ENCODE measurements at places on chromosomes 7 and 10. TPM values are rescaled to one million over a fixed set of nuclear protein-coding genes. Genes with fewer than 3 reads are reported as not detected.

The GPRIN2 gene
- total RNA-seq, result 9.2 TPM

The OR2A5 gene
- not detected for total RNA-seq

The TMEM176A gene
- total RNA-seq, result 18.9 TPM

The ADCY1 gene
- 5.8 TPM for total RNA-seq

The PLXNA4 gene
- 0.14 TPM for total RNA-seq

The MALRD1 gene
- 0.08 TPM for total RNA-seq

The LGI1 gene
- not detected for total RNA-seq

The DEPP1 gene
- total RNA-seq, result 19.8 TPM

The LRRN3 gene
- total RNA-seq, result 0.38 TPM

DNA sequence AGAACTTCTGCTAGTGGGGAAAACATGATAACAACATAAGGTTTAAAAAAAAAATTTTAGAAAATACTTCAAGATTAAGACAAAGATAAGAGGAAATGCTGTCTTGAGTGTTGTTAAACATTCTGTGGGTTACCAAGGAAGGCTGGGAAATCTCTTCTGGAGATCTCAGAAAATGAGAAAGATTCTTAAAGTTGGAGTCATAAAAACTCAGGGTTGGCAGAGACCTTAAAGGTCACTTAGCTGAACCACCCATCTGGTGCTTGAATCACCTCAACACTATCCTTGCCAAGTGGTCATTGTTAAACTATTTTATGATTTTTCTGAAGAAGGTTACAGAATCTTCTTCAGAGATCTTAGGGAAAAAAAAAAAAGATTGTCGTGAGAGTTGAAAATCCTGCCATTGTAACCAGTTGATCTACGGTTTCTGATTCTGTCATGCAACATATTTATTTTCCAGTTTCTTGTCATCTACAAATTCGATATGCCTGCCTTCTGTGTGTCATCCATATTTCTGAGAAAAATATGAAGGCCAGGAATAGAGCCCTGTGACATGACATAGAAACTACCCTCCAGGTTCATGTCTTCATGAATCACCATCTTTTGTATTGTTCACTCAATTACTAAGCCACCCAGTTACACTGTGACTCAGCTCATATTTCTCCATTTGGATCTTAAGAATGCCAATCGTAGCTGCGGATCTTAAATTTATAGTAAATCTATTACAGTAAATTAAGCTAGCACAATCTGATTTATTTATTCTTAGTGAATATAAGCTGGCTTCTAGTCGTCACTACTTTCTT, 179.2 kb downstream of the ST7 start:
- DNase-seq, result peak; percentile 76

DNA sequence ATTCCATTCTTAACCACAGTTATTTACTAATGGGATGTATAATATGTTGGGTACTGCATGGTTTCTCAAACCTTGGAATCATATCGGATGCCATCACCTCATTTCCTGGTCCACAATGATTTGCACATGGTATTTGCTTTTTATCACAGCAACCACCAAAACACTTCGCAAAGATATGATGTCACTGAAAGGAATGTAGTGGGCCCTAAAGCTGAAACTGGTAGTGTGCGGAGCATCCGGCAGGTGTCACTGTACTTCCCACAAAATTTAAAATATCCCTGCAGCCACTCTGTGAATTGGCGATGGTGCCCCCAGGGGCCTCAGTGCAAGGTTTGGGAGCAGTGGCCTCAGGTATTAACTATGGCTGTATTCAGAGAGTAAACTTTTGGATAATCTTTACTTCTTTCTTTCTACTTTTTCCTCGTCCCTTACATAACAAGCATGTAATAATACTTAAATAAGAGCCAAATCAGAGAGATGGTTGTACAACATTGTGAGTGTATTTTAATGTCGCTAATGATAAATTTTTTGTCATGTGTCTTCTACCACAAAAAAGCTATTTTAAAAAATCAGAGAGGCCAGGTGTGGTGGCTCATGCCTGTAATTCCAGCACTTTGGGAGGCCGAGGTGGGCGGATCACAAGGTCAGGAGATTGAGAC, 66.2 kb downstream of the FAM241B start:
- peak; percentile 52 for DNase-seq

- DNase-seq, result no peak
These were observed 30.1 kb downstream of the KCNH2 start for GRCh38 chr7:150947761-150948651.

DNA sequence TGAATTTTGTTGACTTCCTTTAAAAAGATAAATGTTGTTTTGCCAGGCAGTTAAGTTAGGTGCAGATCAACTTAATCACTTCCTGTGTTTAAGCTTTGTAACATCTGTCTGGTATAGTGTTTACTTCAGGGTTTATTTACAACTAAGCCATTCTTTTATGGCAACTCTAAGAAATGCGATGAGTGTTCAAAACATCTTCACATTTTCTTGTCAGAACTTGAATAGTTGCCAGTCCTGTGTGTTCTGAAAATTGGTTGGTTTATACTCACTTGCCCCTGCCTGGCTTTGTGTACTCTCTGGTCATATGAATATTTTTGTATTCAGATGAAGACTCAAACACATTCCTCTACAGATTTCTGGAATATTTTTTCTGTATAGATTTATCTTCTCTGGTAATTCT, 327.2 kb downstream of the MDFIC start:
- no peak for DNase-seq

GRCh38 chr10:32148864-32149251, 92.6 kb upstream of the KIF5B start:
- no peak for DNase-seq

DNA sequence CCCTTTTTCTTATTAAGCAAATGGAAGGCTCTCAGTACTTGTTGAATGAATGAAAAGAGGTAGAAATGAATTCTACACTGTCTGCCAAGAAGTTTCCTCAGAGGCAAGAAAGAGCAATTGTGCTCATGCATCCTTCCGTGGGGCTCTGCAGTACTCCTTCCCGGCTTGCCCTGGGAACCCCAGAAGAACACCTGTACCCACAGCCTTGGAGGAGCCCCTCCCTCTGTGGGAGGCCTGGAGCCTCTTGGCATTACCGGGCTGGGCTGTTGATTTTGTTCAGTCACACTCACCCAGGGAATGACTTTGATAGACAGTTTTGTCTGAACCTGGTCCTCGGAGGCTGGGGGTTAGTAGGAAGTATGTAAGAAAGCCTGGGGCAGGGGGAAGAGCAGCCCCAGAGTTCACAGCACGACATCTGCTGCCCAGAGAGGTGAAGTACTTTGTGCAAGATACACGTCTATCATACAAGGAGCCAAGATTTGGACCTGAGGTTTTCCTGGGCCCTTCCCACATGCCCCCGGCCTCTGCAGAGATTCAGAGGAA, 134.8 kb upstream of the GDF10 start:
- no peak for DNase-seq

- DNase-seq, result no peak
These were observed 94.1 kb downstream of the NOC3L start for GRCh38 chr10:94268652-94269051.

DNA sequence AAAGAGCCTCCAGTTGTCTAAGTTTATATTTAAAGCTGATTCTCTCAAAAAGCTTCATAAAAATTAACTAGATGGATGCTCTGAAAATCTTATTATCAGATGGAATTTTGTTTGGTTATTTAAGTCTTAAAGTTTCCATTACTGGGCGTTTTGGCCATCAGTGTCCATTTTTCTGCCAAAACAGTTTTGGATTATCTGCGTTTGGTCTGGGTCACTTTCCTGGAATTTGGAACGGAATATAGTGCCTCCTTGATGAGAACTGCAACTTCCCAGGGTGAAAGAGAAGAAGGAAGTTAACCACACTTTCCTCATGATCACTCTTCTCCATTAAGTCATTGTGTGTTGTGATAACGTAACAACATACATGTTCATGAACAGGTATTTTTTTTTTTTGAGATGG, 764.9 kb upstream of the AUTS2 start:
- DNase-seq, result no peak

- no peak for DNase-seq
These were observed 63.2 kb downstream of the EBF3 start for GRCh38 chr10:129900825-129901224.

- DNase-seq, result no peak
These were observed 340.2 kb downstream of the KCNMA1 start for GRCh38 chr10:77297393-77297739.

DNA sequence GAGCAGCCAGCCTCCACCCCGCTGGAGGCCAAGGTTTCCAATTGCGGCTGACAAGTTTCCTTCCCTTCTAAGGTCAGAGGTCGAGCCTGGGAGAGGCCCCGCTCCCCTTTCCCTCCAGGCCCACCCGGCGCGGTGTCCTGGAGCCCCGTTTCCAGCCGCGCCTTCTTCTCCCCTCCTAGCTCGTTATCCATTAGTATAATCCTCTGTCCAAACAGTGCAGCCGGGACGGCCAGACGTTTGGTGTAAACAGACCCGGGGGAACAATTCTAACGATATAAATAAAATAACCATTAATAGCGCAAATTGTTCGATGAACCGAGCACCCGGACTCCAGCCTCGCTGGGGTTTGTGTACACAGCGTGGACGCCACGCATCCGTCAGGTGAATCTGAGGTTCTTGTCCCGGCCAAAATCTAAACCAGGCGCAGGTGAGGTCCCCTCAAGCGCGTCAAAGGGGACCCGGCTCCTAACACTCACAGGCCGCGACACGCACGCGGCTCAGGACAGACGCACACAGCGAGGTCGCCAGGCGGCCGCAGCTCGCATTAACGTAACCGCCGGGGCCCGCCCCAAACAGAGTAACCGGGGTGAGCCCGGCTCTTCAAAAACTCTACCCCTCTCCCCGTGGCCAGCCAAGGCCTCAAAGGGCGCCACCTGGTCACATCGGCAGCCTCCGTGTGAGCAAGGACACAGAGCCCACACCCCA, 10.8 kb upstream of the NKX2-3 start:
- no peak for DNase-seq

- DNase-seq, result peak; percentile 4
These were observed 704 bp downstream of the TNKS2 start for GRCh38 chr10:91798649-91799611.

DNA sequence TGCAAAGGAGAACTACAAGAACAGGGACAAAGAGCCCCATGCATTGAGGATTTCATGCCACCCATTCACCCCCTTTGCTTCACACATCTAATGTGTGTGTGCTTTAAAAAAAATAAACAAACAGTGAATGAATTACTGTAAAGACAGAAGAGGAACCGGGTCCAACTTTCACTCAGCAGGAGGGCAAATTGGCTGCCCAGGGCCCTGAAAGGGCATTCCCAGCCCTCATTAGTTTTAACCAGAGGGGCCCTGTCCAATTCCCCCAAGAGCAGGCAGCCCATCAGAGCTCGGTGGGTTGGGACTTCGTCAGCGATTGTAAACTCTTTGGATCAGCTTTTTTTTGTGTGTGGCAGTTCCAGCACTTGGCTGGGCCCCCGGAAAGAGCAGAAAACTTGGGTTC, 73.6 kb upstream of the PDZD8 start:
- no peak for DNase-seq

DNA sequence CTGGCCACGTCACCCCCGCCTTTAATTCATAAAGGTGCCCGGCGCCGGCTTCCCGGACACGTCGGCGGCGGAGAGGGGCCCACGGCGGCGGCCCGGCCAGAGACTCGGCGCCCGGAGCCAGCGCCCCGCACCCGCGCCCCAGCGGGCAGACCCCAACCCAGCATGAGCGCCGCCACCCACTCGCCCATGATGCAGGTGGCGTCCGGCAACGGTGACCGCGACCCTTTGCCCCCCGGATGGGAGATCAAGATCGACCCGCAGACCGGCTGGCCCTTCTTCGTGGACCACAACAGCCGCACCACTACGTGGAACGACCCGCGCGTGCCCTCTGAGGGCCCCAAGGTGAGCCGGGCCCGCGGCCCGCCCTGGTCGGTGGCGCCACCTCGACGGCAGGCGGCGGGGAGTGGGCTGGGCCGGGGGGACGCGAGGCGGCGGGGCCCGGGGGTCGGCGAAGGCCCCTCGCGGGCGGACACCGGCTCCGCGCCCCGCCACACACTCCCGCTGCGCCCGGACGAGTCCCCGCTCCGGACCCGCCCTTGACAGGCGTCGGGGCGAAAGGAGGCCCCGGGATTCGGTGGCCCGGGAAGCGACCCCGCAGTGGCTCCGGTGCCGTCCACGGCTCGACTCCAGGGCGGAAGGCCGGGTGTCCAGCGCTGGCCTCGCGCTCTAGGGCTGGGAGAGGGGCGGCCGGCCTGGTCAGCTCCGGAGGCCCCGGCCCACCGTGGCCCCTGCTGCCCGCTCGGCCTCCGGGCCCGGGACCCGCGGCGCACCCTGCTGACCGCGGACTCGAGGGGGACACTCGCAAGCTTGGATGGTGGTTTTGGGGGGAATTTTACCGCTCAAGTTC, 557 bp downstream of the BAG3 start:
- DNase-seq, result no peak

DNA sequence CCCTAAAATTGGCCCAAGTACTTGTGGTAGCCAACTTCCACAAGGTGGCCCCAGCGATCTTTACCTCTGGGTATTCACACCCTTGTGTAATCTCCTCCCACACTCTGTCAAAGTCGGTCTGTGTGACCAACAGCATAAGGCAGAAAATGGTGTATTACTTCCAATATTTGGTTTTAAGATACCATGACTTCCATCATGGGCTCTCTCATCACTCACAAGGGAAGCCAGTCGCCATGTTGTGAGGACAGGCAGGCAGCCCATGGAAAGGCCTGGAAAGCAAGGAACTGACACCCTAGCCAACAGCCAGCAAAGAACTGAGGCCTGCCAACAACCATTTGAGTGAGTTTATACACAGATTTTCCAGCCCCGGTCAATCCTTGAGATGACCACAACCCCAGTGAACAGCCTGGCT, 91.0 kb upstream of the KMT2E start:
- peak; percentile 67 for DNase-seq

GRCh38 chr10:5833814-5834213, 20.6 kb upstream of the GDI2 start:
- DNase-seq, result no peak

- no peak for DNase-seq
These were observed 2.2 kb upstream of the IGFBP3 start for GRCh38 chr7:45923290-45923689.

- DNase-seq, result no peak
These were observed 82.3 kb downstream of the HTR7 start for GRCh38 chr10:90775351-90776028.

DNA sequence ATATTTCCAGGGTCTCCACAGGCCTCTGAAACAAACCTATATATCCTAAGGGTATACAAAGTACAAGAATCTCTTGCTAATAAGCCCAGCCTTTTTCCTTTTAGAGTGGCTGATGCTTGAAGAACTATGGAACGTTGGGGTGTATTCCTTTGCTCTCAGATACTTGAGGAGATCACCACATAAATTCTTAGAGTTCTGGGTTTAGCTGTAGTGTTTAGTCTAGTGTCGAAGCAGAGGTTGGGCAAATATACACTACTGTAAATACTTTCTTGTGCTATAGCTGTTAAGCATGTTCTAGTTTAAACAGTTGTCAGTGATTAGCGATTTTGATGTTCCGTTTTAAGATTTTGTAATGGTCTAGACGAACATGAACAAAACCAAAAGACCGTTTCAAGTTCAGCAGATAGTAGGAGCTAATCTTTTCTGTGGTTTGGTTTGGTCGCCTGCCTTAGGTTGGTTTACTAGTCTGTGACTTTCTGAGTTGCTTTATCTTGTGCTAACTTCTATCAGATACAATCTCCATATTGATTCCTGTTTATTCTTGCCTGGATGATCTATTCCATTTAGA, 229.6 kb downstream of the NSUN6 start:
- DNase-seq, result no peak

- no peak for DNase-seq
These were observed 269.6 kb upstream of the ZMIZ1 start for GRCh38 chr10:78798976-78799730.

GRCh38 chr7:130420943-130421578, 19.8 kb downstream of the CEP41 start:
- DNase-seq, result no peak
